HTR-8/SVneo (cell line): ENCODE measurements at places on chromosomes 12 and 14.

DNA sequence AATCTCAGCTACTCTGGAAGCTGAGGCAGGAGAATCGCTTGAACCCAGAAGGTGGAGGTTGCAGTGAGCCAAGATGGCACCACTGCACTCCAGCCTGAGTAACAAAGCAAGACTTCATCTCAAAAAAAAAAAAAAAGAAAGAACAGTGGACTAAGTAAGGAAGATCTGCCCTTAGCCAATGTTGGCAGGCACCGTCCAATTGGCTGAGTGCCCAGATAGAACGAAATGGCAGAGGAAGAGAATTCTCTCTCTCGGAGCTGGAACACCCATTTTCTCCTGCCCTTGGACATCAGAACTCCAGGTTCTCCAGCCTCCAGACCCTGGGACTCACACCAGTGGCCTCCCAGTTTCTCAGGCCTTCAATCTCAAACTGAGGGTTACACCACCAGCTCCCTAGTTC, 49.9 kb downstream of the ESR2 start:
- DNase-seq = no peak

DNA sequence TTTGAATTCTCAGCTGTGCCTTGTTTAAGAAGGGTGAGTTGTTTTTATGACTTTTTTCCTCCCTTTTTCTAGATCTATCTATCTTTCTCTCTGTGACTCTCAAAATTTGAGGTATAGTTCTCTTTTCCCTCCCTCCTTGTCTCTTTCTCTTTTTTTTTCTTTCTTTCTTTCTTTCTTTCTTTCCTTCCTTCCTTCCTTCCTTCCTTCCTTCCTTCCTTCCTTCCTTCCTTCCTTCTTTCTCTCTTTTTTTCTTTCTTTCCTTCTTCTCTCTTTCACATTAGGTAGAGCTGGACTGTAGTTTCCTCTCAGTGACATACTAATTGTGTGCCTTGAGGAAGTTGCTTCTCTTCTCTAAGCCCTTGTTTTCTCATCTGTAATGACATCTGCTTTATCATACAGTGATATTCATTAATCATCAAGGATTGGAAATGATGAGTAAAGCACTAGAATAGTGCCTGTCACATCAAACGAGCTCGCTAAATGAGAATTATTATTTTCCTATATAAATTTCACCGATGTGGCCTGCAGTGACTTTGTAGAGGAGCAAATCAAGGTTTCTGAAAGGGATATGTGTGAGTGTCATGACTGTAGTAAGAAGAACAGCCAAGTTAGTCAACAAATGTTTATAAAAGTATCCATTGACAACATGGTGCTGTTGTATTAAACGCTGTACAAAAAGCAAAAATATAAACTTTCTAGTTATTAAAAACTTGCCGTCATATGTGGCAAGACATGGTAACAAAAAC, 78.9 kb upstream of the SLC38A2 start:
- DNase-seq = no peak

DNA sequence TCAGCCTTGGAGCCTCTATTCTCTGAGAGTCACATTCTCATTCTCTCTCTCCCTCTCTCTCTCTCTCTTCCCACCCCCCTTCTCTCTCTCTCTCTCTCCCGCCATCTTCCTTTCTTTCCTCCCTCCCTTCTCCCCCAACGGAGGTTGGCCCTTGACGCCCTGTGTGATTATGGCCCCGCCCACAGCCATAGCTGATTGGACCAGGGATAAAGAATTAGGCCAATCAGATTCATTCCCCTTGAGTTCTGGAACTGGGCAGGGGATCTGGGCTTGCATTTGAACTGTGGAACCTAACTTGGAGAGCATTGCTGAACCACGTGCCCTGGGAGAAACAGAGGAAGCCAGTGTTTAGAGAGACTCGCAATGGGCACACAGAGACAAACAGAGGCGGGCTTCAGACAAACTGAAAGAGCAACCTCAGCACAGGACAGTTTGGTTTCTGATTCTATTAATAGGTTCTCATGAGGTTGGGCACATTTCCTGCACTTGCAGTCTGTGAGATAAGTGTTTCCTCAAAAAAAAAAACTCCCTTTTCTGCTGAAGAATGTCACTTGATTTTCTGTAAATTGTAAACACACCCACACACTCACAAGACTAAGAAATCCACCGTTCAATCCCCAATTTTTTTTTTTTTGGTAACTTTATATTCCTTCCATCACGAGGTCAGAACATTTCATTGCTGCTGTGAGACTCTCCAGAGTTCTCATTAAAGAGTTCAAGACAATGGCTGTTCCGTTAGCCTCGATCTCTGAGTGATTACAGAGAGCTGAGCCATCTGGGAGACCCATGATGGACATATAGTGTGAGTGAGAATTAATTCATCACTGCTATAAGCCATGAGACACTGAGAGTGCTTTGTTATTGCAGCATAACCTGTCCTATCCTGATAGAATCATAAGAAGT, 3.5 kb upstream of the P2RX7 start:
- DNase-seq = no peak

GRCh38 chr14:98074111-98074510, 1197.9 kb downstream of the BCL11B start:
- no peak for DNase-seq

- DNase-seq = no peak
Measured at GRCh38 chr12:119425623-119426022, 91.1 kb downstream of the CCDC60 start.

GRCh38 chr12:14443531-14443930, 78.0 kb downstream of the ATF7IP start:
- DNase-seq = no peak

GRCh38 chr14:101948666-101949216, 15.6 kb upstream of the DYNC1H1 start:
- no peak for DNase-seq

- DNase-seq = no peak
Measured at GRCh38 chr12:52059582-52060497, 8.6 kb downstream of the NR4A1 start.

DNA sequence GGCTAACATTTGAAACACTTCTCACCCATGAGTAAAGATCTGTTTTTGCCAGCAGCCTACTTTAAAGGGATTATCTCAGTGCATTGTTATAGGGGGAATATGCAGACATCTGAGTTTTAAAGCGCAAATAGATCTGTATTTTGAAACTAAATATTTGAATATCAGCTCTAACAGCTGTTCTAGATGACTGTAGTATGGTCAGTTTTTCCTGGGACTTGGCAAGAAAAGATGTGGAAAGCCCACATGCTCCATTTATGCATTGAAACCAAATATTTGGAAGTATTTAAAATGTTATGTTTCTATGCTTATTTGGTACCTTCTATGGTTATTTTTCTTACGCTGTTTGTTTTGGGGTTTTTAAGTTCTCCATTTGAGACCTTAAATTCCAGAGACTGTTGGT, 41.7 kb downstream of the RIC8B start:
- DNase-seq = no peak
